ENCODE measurements at places on chromosomes 3 and 15.

- DNase-seq: no peak
Observed at GRCh38 chr15:101563176-101563796, 73.8 kb upstream of the PCSK6 start.

DNA sequence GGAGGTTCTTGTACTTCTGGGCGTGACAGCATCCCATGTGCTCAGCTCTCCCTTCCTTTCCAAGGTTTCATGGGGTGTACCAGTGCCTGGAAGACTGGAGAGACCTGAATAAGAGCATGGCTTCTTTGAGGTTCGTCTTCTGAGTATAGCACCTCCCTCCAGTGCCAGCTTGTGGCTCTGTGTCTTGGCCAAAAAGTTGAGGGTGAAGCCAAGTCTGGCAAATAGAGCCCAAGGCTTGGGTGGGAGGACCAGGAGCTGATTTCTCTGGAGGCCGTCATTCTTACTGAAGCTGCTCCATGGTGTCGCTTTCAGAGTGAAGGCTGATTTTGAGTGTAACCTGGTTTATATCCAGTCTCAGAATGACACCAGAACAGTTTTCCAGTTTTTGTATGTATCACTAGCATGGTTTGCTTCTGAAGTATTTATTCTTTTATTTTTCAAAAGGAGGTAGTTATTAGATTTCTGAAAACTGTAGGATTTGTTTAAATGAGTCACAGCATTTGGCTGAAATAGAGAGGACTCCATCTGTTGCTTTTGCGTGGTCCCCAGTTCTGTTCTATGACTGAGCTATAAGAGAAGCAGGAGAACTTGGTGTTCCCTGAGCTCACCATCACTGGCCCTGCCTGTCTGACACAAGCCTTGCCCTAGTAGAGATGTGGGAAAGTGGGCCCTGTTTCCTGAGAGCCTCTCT, 47.2 kb downstream of the BSN start:
- no peak for DNase-seq

- DNase-seq: no peak
Observed at GRCh38 chr3:128341659-128342395, 124.9 kb downstream of the DNAJB8 start.

DNA sequence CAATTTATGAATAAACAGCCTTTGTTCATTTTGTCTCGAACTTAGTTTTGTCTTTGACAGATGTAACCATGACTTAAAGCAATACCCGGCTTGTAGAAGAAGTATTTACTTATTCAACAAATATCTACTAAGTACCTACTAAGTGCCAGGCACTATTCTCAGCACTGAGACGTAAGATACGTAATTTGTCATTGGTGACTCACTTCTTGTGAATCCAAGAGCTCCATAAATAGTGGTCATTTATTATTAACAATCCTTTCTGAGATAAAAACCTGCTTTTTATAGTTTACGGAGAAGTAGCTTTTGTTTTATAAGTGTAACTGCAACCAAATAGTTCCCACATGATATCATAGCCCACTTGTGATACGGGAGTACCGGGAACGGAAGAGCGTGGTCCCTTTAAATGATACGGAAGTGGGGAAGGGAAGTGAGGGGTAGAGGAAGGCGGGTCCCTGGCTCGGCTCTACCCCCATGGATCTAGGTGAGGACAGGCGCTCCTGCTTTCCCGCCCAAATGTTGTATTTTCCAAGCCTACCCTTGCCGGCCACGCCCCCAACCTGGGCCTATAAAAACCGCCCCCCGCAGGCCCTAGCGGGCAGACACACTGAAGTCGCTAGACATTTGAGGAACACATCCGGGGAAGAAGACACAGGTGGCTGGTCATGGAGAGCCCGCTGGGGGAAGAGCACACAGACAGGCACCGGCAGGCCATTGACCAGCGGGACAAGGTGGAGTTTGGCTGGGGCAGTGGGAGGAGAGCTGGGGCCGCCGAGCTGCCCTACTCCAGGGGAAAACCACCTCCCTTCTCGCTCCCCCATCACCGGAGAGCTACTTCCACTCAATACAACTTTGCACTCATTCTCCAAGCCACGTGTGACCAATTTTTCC, at the start of gene SAMMSON:
TSS of gene SAMMSON (plus strand) at position 594 of the 888 bp plus-strand sequence.
- no peak for DNase-seq

GRCh38 chr3:120449701-120450599, 842 bp downstream of the FSTL1 start:
- DNase-seq: no peak

DNA sequence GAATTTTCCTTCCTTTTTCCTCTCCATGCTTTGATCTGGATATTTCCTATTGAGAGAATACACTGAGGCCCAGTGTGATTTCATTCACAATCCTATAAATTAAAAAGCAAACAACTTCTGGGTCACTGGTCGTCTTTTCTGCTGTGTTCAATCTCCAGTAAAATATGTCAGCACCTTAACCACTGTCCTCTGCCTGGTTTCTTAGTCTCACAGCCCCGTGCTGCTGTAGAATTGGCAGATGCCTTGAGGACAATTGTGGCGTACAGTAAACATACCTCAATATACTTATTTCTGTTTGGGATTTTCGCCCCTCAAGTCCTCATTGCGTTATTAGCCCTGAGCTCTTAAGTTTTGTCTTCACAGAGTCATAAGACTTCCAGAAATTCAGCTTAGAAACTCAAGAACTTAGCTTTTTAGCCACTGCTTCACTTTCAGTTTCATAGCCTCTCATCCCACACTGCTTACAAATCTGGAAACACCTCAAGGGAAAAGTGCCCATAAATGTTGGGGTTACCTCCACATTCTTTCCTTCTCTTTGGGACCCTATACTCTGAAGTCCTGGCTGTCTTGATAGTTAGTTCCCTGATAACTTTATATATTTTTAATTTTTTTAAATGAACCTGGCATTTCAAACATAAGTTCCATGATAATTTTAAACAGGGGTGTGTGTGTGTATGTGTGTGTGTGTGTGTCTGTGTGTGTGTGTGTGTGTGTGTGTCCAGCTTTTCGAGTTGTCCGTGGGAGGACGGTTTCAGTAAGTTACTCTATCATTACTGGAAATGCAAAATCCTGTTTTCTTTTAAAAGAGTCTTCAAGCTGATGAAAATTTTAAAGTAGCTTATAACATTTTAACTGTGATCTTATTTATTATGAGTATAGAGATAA, 238.4 kb upstream of the CTDSPL start:
- DNase-seq: no peak

DNA sequence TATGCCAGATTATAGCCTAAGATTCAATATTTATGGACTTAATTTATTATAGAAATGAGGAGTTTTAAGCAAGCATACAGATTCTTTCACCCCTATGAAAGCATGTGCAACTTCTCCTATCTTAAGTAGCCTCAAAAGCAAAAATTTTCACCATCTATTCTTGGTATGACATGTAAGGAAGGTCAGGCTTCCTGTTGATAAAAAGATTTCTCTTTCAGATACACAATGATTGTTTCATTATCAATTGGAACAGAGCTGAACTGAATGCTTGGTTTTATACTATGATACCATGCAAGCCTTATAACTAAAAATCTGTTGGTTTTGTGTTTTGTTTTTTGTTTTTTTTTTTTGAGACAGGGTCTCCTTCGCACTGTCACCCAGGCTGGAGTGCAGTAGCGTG, 3.9 kb downstream of the GRK7 start:
- no peak for DNase-seq

DNA sequence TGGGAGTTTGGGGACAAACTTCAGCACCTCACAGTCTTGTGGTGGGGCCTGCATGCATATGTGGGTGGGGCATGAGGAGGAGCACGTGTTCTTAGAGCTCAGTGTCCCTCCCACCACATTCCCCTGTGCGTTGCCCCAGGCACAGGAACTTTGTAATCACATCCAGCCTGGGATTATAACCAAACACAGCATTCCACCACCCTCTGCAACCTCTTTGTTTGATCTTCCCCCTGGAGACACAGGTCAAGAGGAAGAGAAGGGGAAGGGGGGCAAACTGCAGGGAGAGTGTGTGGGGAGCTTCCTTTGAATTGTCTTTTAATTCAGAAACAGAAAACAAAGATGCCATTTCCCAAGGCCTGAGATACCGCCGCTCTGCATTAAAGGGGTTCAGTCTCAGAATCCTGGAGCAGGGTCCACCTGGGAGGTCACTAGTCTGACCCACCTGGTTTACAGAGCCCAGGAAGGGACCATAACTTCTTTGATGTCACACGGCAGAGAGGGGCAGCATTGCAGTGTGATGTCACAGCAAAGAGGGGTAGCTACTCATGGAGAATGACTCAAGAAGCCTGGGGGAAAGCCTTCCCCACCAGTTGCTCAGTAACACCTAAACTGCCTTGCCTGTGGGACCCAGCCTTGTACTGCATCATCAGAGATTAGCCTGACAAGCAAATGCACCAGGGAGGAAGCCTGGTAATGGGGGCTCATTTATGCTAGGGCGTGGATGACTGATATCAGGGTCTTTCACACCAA, 106.3 kb upstream of the RNU6-1 start:
- DNase-seq: no peak
